Immature natural killer cell (primary cell): ENCODE measurements at places on chromosomes 4 and X. TPM values are rescaled to one million over a fixed set of nuclear protein-coding genes. Genes with fewer than 3 reads are reported as not detected.

DNA sequence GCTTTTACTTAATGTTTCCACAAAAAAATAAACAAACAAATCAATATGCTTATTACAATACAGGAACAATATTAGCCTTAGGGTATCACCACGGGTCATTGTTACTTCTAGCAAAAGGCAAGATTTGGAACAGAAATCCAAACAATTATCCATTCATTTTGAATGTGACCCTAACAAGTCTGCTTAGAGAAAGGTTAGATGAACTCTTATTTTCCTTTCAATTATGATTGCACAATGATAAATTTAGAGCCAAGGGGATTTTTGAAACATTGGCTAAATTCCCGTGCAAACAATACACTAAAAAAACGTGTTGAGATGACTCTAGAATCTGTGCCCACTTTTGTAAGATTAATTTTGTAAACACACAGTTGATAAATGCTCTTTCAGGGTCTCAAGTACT, 474.7 kb downstream of the PCDH7 start:
- no peak for DNase-seq

DNA sequence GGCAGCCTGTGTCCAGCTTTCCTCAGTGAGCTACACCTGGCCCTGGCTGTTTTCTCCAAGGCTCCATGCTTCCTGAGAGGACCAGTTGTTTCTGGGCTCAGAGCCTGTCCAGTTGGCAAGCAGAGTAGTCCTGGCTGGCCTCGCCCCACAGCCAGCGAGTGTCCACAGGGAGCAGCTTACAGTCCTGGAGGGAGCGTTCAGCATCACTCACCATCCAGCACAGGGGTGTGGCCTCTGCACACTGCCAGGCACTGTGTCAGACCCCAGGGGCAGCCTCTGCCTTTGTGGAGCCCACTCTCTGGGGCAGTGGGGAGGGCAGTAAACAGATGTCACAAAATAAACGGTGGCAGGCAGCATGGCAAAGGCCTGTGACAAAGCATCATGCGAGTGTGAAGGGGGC, 23.9 kb downstream of the EVC start:
- DNase-seq, result no peak

DNA sequence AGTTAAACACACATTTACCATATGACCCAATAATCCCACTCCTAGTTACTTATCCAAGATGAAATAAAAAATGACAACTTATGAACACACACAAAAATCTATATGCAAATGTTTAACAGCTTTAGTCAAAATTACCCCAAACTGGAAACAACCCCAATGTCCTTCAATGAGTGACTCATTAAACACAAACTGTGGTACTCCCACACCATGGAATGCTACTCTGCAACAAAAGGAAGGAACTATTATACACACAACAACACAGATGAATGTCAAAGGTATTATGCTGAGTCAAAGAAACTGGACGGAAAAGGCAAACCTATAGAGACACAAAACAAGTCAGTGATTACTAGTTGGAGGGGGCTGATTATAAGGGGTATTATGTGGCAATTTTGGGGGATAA, 40.5 kb downstream of the MED14 start:
- DNase-seq, result no peak

DNA sequence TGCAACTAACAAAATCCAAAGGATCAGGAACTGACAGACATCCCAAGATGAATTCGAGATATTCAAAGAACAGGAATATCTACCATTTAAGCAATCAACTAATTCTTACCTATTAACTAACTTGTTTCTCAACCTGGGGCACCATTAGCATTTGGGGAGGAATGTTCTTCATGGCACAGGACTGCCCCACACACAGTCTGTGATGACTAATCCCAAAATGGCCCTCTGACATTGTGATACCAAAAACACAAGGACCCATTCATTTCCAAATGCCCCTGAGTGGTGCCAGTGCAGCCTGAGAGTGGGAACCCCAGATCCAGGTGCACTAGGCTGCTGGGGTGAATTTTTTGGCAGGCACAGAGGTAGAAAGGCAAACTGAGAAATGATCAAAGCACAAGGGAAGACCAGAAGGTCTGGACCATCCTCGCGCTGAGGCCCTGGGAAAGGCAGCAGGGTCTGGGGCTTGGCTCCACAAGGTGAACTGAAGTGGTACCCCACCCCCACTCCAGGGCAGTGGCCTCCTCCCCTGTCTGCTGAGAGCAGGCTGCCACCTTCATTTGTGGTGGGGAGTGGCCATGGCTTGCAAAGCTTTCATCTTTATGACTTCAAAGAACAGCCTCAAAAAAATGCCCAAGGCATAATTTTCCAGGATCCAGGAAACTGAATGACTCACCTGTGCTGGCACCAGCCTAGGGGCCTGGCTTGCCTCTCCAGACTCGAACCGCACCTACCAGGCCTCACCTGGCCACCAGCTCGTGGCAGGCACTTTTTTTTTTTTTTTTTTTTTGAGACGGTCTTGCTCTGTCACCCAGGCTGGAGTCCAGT, 122.4 kb downstream of the BCOR start:
- no peak for DNase-seq

DNA sequence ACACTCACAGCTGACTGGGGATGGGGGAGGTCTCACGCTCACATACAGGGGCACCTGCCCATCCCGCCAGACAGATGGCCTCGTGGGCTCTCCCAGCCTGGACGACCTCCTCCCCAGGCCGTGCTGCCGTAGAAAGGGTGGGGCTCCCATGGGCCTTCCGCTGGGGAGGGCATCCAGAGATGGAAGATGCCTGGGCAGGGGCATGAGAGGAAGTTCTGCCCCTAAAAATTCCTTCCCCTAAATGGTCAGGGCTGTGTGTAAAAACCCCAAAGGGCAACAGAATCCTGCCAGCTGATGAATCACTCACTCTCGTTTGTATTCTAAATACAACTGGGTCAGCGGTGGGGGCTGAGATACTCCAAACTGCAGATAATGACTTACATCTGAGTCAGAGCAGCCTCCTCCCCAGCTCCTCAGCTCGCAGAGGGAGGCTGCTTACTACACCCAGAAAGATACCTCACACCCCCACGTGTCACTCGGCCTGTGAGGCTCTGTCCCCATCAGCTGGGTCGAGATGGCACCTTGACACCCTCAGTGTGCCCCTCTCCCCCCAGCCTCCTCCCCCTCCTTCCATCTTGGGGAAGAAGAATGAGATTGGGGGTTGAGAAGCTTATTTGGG, 10.1 kb downstream of the WDR1 start:
- DNase-seq, result peak; percentile 72

DNA sequence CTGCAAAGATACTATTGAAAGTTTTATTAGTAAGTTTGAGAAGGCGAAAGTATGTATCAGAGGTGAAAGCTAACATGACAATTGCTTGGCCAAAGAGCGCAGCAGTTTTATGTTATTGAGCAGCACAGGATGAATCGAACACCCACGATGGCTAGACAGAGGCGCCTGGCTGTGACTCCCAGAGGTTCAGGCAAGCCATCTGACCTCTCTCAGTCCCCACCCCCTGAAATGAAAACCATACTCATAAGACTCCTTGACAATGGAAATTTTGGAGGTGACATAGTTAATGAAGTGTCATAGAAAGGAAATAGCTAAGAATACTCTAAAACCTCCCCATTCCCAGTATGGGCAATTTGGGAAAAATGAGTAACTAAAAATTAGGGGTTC, 70.6 kb downstream of the MGST2 start:
- DNase-seq, result no peak

DNA sequence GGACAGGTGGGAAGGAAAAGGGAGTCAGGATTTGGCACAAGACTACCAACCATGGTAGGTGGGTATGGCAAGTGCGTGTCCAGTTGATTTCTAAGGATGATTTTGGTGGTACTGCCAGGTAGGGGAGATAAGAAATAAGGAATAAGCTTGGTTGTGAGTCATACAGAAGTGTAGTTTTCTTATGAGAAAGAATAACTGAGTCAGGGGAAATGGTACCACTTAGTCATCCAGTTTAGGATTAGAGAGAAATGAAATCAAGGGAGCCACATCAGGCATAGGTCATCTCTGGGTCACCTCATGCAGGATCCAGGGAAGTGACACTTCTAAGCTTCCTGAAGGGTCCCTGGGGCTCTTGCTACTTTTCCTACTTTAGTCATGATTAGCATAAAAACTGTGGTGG, 107.1 kb upstream of the C1GALT1C1 start:
- DNase-seq, result no peak

DNA sequence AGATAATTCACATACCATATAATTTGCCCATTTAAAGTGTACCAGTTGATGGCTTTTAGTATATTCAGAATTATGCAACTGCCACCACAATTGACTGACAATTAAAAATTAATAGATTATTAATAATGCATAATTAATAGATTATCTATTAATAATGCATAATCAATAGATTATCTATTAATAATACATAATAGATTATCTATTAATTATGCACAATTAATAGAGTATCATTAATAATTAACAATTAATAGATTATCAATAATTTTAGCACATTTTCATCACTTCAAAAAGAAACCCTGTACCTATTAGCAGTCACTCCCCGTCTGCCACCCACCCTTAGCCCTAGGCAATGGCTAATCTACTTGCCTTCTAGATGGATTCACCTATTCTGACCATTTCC, 108.6 kb upstream of the NR3C2 start:
- no peak for DNase-seq

DNA sequence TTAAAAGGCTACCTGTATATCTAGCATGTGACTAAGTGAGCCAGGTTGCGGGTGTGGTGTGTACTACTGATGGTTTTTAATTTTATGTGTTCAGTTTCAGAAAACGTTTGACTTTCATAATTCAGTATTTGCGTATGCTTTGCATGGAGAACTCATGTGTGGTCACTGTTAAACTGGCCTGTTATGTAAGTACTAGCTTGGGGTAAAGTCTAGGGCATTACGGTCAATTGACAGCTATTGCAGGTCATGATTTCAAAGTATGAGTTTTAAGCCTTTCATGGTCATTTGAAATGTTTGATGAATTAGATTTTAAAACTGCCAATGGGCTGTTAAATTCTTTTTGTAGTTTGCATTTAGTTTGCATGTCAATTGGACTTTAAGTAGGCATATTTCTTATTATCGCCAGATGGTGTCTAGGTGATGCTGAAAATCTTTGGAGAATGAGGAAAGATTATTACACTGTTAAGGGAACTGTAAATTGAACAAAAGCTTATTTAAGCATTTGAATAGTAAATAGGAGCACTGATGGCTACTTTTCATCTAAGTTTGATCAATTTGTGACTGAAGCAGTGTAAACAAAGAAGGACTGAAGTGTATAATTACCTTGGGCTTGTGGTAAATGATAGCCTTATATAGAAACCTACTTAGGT, 563.4 kb downstream of the DACH2 start:
- no peak for DNase-seq

- no peak for DNase-seq
These were observed 192.2 kb downstream of the FGF13 start for GRCh38 chrX:138519296-138519695.

- no peak for DNase-seq
These were observed 870.2 kb downstream of the ADGRL3 start for GRCh38 chr4:62070291-62070852.

DNA sequence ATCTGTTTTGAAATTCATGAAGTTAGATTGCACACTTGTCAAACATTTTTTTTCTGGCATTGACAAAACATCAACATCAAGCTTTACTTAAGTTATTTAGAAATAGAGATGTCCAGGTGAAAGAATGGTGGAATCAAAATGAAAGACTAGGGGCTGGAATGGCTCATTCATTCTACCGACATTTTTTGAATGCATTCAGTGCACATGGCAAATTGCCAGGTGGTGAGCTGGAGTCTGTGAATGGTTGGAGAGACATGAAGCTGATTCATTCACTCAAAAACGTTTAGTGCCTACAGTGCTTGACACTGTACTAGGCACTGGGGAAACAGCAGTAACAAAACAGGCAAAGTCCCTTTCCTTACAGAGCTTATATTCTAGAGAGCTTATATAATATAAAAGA, 292.4 kb downstream of the PPP1R2C start:
- DNase-seq, result no peak

GRCh38 chrX:87874043-87874442, 356.4 kb downstream of the KLHL4 start:
- no peak for DNase-seq

DNA sequence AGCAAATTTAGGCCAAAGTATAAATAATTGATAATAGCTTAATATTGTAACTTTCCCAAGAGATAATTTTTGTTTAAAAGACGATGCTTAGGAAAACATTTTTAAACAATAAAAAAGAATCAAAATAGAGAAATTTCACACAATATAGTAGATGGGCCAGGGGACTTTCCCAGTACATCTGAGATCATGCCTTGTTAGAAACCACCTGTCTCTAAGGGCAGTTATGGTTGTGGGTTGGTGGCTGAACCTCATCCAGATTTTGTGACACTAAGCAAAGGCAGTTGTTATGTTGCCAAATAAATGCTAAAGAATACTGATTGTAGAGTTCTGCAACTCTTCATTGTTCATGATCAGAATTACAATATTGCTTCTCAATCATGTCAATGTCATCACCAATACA, 270.6 kb downstream of the BANK1 start:
- no peak for DNase-seq

- no peak for DNase-seq
These were observed 183.5 kb upstream of the GALNTL6 start for GRCh38 chr4:171629737-171630136.

DNA sequence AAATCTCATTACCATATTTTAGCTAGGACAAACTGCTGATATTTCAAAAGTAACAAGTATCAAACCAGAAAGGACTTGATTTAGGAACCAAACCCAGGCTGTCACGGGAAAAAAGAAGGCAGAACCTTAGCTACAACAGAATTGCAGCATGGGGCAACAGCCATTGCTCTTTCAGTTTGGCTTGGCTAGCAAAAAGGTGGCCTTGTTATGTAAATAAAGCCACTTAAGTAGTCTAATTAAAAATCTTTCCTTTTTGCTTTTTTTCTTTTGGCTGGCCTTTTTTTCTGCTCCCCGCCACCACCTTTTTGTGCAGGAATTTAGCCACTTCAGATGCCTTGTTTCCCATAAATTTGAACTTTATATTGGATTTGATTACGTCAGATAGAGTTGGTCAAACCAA, 235.9 kb downstream of the CPXCR1 start:
- no peak for DNase-seq

GRCh38 chrX:132819711-132820264, 138.6 kb downstream of the HS6ST2 start:
- DNase-seq, result no peak

DNA sequence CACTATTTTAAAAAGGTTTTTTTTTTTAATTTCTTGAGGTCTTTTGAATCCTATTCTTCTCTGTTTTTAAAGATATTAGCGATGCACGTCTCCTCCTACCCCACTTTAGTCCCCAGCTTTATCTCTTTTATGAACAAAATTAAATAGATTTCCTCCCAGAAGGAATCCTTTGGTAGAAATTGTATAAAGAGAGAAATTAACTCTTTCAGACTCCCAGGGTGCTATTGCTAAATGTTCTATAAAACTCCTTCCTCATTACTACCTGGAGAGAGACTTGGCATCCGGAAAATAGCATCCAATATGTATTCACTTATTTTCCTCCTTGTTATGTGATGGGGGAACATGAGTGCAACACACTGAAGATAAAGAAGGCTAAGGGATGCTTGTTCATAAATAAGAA, 16.5 kb upstream of the PACRGL start:
- DNase-seq, result no peak

- no peak for DNase-seq
These were observed 68.8 kb upstream of the CLNK start for GRCh38 chr4:10753336-10753735.

SPANXC gene
- polyA plus RNA-seq, result not detected

BTK gene
- polyA plus RNA-seq, result 0.36 TPM

TASL gene
- polyA plus RNA-seq, result 1.9 TPM

DMRTC1 gene
- polyA plus RNA-seq, result 0.82 TPM

FRAS1 gene
- polyA plus RNA-seq, result not detected

ZNF630 gene
- polyA plus RNA-seq, result 1.1 TPM

CCDC160 gene
- polyA plus RNA-seq, result not detected

PROM1 gene
- polyA plus RNA-seq, result not detected

DMD gene
- polyA plus RNA-seq, result not detected

GPC3 gene
- not detected for polyA plus RNA-seq

BMP15 gene
- not detected for polyA plus RNA-seq

GPM6B gene
- polyA plus RNA-seq, result 0.11 TPM

SLC10A7 gene
- 13.4 TPM for polyA plus RNA-seq
